COR-L47 (cell line): ENCODE measurements at places on chromosomes 2 and 18.

GRCh38 chr2:103773884-103774283, 1012.1 kb downstream of the TMEM182 start:
- no peak for DNase-seq

DNA sequence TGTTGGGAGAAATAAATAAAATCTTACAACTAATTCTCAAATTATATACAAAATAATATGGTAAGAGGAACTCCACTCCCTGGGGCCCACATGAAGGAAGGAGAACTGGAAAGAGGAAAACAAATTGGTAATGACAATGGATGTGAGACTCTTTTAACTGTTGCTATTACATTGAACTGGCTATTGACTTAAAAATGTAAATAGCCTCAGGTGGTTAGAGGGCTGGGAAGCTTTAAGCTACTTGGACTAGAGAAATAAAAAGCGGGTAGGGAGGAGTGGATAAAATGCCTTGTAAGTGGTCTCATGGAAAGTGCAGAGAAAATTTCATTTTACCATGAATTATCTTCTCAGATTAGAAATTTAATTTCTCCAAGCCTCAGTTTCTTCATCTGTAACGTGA, 64.1 kb downstream of the KCNJ3 start:
- no peak for DNase-seq

DNA sequence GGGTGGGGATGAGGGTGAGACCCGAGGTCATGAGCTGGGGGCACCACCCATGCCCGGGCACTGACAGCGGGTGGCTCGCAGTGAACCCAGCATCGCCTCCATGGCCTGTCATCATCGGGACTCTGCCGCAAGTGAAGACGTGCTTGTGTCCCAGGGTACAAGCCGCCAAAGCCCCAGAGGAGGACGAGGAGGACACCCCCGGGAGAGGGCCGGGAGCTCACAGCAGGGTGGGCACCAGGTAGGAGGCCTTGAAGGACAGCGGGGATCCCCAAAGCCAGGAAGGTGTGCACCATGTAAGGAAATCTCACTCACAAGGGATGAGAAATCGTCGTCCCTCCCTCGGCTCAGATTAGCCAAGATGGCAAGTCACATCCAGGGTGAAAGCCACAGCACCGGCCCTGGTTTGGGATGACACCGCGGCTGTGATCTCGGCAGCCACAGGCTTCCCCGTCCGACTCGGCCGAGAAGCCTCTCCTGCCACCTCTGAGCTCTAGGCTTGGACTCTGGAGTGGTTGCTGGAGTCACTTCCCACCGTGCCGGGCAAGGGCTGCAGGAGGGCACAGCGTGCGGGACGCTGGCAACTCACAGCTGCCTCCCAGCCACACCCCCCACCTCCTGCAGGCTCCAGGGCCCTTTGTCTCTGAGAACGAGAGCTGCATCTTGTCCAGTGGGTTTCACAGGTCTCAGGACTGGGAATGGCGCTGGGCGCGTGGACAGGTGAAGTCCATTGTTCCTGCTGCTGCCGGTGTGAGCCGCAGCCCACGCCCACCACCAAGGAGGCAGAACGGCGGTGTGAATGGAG, 81.6 kb upstream of the CTDP1 start:
- DNase-seq: no peak

DNA sequence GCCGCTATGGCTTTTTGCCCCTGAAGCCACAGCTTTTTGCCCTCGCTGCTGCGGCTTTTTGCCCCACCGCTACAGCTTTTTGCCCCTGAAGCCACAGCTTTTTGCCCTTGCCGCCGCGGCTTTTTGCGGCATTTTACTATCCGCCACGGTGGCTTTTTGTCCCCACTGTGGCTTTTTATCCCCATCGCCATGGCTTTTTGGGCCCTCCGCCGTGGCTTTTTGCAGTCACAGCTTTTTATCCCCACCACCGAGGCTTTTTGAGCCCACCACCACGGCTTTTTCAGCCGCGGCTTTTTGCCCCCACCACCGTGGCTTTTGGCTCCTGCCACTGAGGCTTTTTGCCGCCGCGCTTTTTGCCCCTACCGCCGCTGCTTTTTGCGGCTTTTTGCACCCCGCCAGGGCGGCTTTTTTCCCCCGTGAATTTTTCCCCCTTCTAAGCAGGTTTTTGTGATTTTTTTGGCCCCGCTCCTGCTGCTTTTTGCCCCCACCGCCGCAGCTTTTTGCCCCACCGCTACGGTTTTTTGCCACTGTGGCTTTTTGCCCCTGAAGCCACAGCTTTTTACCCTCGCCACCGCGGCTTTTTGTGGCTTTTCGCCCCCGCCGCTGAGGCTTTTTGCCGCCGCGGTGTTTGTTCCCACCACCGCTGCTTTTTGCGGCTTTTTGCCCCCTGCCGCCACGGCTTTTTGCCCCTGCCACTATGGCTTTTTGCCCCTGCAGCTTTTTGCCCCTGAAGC, 2797.2 kb upstream of the TEKT4 start:
- DNase-seq: no peak

GRCh38 chr2:53432936-53433335, 334.7 kb upstream of the CHAC2 start:
- no peak for DNase-seq

DNA sequence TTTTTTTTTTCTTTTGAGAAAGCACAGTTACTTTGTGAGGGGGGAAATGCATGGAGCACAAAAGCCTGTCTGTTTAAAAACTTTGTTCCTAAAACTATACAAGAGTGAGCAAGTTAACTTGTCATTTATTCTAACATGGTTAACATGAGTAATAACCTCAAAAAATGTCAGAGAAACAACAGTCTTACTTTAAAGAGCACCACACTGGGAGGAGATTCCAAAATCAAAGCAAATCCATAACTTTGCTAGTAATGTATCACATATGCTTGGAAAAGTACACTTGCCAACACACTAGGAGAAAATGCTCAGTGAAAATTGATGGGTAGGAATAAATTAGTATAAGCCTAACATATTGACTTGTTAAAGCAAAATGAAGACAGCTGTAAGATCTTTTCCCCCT, 157.1 kb downstream of the PRPF40A start:
- DNase-seq: no peak

DNA sequence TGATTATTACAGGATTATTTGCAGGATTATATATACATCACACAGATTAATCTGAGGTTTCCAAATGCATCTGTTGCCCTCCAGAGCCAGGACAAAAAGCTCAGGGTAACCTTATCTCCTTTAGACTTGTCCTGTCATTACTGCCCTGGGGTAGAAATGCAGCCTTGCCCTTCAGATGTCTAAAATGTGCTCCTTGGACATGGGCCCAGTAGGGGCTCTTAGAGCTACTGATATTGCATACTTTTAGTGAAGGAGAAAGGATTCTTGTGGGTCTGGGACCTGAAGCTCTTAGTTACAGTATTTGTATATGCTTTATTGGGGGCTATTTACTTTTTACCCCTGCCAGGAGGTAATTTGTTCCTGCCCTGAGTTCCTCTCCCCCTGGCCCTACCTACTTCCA, 56.1 kb downstream of the PRKRA start:
- no peak for DNase-seq

DNA sequence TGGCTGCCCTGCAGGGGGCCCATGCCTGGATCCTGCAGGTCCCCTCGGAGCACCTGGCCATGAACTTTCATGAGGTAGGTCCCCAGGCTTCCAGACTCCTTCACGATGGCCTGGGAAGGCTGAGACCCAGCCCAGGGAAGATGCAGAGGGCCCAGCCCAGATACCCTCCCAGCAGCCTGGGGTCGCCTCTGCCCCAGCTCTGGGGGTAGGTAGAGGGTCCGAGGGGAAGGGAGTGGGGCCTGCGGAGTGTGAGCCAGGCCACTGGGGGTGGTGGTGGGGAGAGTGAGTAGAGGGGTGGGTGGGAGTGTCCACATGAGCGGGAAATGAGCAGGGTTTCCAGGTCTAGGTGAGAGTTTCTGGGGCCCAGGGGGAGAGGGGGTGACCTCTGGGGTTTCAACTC, 1.2 kb upstream of the CHRND start:
- no peak for DNase-seq

- DNase-seq: no peak
These were observed 882.5 kb downstream of the SLC4A3 start for GRCh38 chr2:220509966-220510365.

DNA sequence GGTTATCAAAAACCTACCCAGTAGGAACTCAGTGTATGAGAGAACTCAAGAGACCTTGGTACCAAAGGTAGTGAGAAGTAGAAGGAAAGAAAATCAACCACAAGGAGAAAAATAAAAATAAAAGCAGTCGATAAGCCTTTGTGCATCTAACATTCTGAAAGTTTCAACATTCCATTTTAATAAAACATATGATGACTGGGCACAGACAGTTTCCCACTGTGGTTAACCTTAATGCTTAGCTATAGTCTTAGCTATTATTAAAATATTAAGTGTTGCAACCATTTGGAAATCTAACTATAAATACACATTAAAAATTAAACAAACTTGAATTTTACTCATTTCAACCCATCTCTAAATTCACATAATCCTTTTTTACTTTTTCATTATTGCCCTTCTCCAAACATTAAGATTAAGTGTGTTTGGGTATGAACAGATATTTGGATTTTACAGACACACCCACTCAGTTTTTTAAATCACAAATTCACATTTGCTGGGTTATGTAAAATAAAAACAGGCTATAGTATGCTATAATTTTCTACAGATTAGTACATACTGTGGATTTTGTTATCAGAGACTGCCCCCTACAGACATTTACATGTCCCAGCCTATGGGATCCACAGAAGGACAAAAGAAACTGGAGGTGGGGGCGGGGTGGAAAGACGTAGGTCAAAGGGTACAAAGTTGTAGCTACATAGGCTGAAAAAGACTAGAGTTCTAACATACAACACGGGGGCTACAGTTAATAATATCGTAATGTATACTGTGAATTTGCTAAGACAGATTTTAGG, 32.8 kb downstream of the SRBD1 start:
- DNase-seq: no peak

DNA sequence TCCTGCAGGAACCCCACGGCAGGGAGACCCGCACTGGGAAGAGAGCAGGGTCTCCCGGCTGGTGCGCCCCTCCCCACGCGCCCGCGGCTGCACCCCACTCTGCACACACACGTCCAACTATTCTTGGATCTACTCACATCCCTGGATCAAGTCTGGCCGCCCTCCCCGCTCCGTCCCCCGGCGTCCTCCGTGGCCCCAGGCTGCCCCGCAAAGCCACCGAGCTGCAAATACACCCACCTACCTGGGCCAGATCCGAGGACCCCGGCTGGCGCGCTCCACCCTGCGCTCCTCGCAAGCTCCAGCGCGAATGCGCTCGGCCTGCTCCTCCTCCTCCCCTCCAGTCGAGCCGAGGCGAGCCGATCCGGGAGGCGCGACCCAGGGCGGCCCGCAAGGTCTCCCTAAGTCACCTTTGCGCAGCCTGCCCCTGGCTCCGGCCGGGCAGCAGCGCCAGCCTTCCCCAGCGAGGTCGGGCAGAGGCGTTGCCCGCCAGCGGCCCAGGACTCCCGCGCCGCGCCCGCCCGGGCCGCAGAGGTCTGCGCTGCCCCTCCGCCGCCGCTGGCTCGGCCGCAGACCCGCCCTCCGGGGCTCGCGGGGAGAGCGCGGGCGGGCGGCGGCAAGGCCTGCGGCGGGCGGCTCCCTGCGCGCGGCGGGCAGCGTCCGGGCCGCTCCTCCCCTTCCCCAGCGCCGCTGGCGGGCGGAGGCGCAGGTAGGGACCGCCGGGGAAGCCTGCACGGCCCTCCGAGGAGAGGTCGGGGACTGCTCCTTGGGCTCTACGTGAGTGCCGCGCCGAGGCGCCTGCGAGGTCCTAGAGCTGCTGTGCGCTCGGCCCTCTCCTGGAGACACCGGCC, 126.0 kb downstream of the OSBPL1A start:
- peak; percentile 58 for DNase-seq

GRCh38 chr18:26017929-26018328, 72.5 kb downstream of the SS18 start:
- DNase-seq: peak; percentile 4

GRCh38 chr2:168323529-168324021, 76.2 kb upstream of the STK39 start:
- no peak for DNase-seq

DNA sequence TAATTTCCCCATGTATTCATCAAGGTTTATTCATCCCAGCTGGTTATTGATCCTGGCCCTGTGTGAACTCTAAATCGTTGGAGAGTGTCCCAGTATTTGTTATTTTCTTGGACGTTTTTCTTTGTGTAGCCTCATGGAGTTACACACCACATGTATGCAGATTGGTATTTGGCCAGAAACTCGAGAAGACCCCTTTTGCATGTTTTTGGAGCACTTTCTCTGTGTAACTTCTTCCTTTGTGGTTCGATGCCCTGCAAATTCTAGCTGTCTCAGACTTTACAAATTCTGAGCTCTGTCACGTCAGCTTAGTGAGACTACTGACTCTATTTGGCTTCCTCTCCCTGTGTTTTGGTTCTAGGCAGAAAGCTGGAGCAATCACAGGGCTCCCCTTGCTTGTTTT, 198.7 kb downstream of the MCFD2 start:
- peak; percentile 47 for DNase-seq

- DNase-seq: no peak
These were observed 745.8 kb upstream of the CHAC2 start for GRCh38 chr2:53021828-53022227.

- no peak for DNase-seq
These were observed 541.2 kb upstream of the POU3F3 start for GRCh38 chr2:104312684-104313083.

GRCh38 chr2:63124850-63125249, 74.2 kb downstream of the OTX1 start:
- DNase-seq: no peak

DNA sequence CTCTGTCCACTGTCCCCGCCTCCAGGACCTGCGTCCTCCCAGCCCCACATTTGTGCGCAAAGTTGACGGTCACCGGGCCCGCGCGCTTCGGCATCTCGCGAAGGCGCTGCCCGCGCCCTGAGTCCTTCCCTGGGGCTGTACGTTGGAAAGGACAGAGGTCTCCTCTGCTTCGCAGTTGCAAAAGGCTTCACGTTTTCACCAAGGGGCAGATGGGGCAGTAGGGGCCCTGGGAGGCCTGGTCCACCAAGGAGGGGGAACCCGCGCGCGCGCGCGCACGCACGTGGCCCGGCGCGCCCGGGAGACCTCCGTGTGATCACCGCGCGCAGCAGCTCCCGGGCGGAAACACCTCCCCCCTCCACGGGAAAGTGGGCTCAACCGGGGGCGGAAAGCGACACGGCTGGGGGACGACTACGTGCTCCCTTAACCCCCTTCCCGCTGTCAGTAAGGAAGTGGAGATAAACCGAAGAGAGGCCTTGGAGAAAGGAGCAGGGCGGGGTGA, 21.9 kb downstream of the TEX44 start:
- no peak for DNase-seq

- no peak for DNase-seq
These were observed 86.3 kb downstream of the KCTD18 start for GRCh38 chr2:200423541-200423940.

- DNase-seq: no peak
These were observed 17.9 kb upstream of the GNAL start for GRCh38 chr18:11671156-11671555.
